H9 (cell line): ENCODE measurements at places on chromosomes 6 and 20.

- DNase-seq, result no peak
These were observed 82.8 kb upstream of the FYN start for GRCh38 chr6:111956098-111956497.

DNA sequence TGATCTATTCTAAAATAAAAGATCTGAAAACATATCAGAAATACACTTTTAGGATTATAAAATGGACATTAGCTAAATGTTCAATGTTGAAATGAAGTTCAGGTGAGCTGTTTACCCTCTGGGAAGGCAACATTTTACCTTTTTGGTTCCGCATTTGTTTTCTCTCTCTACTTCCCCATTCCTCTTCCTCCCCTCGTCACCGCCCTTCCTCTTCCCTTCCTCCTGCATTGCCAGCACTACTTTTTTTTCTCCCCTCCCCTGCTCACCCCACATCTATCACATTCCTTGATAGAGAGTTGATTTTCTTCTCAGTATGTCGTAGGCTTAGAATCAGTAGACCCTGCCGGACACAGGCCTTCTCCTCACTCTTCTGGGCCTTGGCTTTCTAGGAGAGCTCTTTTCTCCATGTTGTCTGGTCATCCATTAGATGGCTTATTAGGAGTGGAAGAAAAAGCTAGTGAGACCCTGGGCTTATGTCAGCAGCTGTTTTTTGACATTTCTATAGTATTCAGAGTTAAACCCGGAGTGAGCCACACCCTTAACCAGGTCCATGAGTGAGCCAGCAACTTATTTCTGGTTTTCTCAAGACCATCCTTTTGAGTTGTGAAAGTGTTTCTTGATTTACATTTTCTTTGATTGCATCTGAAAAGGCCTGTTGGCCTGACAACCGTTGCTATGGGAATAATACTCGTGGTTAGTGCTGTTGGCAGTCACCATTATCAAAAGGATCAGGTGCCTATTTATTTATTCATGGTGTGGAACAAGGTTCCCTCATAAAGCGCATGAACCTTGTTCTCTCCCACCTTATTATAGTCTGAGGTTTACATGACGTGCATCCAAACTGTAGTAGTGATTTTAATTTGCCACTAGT lies 90.9 kb downstream of the DTD1 start:
- DNase-seq, result no peak

- DNase-seq, result no peak
These were observed 83.4 kb downstream of the ZNF217 start for GRCh38 chr20:53510262-53510661.

GRCh38 chr20:45918182-45918737 lies 6.3 kb upstream of the PLTP start:
- no peak for DNase-seq

DNA sequence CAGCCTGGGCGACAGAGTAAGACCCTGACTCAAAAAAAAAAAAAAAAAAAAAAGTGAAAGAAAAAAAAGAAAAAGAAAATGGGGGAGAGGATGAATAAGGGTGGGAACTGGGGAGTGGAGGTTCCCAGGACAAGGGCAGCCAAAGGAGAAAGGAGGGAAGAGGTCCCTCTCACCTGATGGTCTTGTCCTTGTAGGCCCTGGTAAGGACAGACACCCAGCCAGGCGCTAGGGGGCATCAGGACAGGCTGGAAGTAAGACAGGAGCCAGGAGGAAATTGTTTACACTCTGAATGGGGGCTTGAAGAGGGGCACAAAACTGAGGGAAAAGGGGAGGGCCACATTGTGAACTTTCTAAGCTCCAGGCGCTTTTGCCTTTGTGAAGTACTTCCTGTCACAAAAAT lies 2.3 kb upstream of the ALDH5A1 start:
- DNase-seq, result peak; percentile 65

- no peak for DNase-seq
These were observed 556.2 kb downstream of the RFPL4B start for GRCh38 chr6:112903361-112903760.

- DNase-seq, result no peak
These were observed 78.6 kb downstream of the AIG1 start for GRCh38 chr6:143139239-143139784.

GRCh38 chr20:61898405-61898804 lies 167.3 kb downstream of the TAF4 start:
- no peak for DNase-seq

- DNase-seq, result no peak
These were observed 1.9 kb downstream of the ABRACL start for GRCh38 chr6:139030228-139030963.

DNA sequence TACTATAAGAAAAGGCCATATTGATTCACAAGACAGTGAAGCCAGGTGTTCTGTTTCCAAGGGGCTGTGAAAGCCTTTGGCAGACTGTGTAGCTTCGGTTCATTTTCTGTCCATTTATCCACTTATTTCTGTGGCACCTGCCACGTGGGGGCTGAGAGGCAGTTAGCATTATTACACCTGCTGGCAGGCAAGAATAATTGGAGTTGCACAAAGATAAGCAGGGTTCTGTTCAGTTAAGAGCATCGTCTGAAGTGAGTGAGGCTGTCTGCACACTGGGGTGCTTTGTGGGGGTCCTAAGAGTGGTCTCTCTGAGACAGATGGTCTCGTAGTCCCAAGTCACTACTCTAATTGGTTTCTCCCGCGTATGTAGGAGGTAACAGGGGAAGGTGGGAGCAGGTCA lies 60.6 kb upstream of the CCN6 start:
- no peak for DNase-seq

DNA sequence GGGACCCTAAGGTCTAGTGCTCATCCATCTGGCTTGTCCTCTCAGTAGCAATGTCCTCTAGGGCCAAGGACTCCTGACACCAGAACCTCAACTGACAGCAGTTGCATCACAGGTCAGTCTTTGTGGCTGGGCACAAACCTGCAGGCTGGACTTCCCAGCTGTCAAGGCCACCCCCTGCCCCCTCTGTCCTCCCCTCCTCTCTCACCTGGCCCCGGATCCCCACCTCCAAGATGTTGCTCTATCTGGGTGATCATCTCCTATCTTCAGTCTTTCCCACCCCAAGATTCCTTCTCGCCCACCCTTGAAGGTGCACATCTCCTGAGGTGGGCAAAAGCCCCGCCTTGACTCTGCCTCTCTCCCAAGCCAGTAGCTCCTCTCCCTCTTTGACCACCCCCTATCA lies 131.8 kb upstream of the SRSF6 start:
- DNase-seq, result no peak

DNA sequence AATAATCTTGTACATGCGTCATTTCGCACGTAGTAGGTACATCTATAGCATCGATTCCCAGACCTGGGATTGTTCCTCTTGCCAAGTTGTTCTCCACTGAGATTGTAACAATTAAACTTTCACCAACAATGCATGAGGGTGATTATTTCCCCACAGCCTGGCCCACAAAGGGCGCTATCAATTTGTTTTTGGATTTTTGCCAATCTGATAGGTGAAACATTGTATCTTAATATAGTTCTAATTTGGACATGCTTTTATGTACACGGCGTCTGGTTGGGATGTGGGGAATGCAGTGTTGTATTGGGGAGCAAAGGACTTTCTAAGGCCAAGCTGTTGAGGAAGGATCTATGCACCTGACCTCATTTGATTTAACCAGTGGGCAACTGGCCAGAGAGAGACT lies 59.5 kb downstream of the VEGFA start:
- no peak for DNase-seq

- no peak for DNase-seq
These were observed 191.3 kb upstream of the FOXA2 start for GRCh38 chr20:22775671-22776139.

GRCh38 chr20:11332381-11332780 lies 585.3 kb upstream of the BTBD3 start:
- no peak for DNase-seq

GRCh38 chr6:106099235-106099537 lies 13.1 kb downstream of the PRDM1 start:
- DNase-seq, result no peak

DNA sequence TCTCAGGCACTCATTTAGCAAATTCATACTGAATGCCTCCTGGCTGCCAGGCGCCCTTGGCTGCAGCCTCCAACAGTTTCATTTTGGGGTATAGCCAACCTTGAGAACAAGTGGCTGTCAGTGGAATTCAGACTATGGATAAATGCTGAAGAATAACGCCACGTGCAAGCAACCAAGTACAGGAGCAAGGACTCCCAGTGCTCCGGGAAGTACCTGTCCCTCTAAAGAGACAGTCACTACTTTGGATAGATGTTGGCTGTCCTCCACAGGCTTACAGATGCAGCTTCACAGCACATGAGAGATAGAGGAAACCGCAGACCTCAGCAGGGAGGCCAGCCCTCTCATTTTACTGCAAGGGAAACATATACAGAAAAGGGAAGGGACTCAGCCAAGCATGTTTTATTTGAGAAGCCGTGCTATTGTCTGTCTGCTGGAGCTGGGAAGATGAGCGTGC lies 658.2 kb downstream of the PTPRT start:
- DNase-seq, result no peak

DNA sequence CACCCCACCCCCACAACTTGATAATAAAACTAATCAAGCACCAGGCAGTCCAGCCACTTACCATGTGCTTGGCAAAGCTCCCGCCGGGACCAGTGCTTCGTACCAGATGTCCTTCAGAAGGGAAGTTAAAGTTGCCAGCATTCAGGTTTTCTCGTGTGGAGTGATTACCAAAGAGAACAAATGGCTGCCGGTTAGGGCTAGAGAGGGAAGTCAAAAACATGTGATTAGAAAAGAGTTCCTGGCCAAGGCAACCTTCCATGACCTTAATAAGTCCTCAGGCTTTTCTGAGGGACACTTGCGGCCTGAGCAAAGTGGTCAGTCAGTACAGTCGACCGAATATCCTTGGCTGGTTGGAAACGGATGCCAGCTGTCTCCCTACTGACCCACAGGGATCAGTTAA lies 67.0 kb downstream of the DNAAF9 start:
- no peak for DNase-seq

DNA sequence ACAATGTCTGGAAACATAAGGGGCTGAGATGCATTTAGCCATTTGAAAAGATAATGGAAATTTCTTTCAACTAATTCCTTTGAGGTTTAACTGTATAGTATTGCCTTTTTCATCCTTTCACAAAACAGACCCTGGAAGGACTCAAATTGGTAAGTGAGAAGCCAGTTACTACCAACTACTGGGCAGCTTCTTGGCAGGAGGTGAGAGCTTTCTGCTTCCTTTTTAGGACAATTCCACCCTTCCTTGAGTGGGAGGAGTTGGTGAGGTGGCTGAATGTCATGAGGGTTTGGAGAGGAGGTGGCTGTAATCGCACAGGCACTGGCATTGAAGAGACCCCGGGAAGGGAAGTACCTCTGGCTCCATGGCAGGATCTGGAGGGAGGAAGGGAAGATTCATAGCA lies 341.1 kb downstream of the NRN1 start:
- DNase-seq, result no peak

DNA sequence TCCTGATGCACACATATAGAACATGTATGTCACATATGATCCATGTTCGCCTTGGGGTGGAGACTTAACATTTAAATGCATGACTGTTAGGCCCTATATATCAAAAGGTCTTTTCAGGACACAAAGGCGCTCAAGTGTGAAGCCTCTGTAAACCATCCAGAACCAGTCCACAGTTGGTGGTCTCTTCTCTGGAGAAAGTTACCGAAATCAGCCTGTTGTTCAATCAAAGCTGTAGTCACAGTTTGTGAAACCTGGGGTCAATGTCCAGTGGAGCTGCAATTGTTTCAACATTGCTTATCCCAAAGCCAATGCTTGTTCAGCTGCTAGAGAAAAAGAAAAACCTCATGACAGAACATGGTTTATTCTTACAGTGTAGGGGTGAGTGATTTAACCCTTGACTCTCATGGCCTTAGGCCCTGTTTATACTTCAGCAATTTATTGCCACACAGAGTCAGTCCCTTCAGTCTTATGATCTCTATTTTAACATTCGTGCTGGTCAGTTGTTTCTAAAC lies 193.6 kb upstream of the CST7 start:
- peak; percentile 8 for DNase-seq

- DNase-seq, result no peak
These were observed 7.8 kb downstream of the QRSL1 start for GRCh38 chr6:106637051-106637716.

DNA sequence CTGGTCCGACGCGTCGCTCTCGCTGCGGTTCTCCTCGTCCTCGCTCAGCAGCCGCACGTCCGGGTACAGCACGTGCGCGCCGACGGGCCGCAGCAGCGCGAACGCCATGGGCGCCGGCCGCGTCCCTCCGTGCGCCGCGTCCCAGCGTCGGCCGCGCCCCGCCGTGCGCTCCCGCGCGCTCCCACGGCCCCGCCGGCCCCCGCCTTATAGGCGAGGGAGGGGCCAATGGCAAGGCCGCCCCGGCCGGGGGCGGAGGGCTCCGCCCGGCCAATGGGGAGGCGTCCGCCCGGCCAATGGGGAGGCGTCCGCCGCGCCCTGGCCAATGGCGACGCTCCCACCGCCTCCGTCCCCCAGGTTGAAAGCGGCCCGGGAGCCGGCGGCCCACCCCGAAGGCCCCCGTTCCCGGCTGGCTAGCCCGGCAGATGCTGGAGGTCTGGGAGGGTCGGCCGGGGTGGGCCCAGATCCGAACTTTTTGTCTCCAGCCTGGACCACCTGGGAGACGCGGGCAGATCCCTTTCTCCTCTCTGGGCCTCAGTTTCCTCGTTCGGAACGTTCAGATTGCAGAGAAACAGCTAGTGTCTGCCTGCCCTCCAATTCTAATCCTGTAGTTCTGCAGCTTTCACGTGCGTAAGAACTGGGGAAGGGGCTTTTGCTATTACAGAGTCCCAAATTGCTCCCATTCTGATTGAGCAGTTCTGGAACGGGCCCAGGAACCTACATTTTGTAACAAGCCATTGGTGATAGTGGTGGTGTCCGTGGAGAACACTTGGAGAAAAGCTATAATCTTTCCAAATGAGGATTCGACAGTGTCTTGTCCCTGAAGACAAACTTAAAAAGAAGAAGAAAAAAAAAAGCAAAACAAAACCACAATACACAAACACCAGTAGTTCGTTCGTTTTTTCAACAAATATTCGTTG lies at the start of gene TCF15:
TSS of gene TCF15 (minus strand) at position 180 of the 917 bp plus-strand sequence. CDS start at position 108, 72 bp downstream.
- DNase-seq, result peak; percentile 72

DNA sequence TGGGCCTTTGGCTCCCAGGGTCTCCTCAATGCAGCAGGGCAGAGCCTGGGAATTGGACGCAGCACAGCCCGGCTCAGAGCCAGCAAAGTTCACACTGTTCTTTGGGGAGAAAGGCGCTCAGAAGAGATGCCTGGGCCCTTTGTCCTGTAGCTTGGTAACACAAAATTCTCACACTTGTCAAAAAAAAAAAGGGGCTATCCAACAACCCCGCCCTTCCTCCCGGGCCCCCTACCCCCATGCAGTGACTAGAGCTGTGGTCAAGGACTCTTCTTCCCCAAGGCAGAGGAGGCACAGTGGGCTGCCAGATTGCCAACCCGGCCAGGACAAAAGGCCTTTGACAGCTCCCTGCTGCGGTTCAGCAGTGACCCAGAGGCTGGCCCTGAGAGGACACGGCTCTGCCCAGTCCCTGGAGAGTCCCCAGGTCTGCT lies 2.0 kb downstream of the NKAIN4 start:
- DNase-seq, result no peak

DNA sequence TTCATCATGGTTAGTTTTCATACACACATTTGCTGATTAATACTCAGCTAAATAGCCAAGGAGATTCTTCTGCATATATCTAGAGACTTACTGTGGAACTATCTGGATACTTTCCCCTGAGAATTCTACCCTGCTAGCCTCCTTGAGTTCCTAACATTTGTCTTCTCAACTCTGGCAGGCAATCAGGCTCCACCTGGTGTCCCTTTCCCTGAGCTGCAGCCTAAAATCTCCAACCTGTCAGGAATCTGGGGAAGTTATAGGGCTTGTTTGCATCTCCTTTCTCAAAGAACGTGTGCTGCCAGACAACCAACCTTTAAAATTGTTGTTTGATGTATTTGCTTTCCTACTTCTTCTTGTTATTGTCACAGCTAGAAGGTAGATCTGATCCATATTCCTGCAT lies 73.4 kb downstream of the FUT9 start:
- peak; percentile 56 for DNase-seq
